ENCODE measurements at places on chromosomes 5 and 9.

DNA sequence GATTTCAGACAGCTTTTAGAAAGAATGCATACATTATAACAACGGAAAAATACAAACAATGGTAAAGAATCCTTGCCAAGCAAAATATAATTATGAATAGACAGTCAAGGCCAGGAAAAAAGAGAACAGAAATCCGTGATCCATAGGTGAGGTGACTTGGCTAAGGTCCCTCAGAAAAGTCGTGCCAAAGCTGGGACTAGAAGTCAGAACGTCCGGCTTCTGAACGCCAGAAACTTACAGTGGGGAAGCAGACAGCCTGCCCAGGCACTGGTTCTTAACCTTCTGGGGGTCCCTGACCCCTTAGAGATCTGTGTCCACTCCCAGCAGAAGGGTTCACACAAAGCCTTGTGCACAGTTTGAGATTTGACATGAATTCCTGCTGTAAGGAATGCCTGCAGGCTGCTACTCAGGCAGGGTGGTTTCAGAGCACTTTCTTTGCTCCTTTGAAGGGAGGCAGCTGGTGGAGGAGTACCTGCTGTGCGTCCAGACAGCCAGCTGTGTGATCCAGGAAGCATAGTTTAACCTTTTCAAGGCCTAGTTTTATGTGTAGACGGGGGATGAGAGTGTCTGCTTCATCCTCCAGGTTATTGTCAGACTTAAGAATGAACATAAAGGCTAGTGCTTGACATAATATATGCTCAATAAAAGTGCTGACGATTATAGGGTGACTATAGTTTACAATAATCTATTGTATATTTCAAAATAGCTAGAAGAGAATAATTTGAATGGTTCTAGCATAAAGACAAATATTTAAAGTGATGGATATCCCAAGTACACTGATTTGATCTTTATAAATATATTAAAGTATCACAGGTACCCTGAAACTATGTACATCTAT, 852 bp downstream of the ARHGEF37 start:
- no peak for DNase-seq

- no peak for DNase-seq
These were observed 76.6 kb upstream of the DAB2 start for GRCh38 chr5:39501397-39501796.

GRCh38 chr9:83444110-83444509, 94.1 kb downstream of the FRMD3 start:
- DNase-seq: no peak

DNA sequence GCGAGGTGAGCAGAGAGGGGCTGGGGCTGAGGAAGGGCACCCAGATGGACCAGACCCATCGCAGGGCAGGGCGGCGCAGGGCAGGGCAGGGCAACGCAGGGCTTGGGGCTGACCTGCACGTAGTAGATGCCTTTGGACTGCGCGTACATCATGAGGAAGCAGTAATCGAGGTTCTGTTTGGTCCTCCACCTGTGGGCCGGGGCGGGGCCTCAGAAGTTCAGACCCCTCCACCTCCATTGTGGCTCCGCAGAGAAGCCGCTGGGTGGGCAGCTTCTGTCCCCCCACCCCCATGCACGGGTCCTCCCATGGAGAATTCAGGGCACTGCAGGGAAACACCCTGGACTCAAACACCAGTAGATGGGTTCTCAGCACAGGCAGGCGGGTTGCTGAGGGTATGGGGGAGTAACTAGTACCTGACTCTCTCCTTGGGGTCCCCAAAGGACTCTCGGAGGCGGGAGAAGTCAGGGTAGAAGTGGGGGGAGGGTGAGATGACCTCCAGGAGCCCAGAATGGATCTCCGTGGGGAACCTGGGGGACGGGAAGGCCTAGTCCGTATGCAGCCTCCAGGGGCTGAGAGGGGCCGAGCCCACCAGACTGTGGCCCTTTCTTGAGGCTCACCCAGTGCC, 6.4 kb downstream of the LTC4S start:
- no peak for DNase-seq
